ENCODE measurements at places on chromosomes 1 and 21.
A peak's percentile ranks its signal among the peaks of the same experiment; 100 is the strongest.

- no peak for DNase-seq
Measured at GRCh38 chr1:17123196-17124045, 4.2 kb upstream of the PADI2 start.

GRCh38 chr1:167713330-167714081, 8.3 kb upstream of the MPZL1 start:
- no peak for DNase-seq

DNA sequence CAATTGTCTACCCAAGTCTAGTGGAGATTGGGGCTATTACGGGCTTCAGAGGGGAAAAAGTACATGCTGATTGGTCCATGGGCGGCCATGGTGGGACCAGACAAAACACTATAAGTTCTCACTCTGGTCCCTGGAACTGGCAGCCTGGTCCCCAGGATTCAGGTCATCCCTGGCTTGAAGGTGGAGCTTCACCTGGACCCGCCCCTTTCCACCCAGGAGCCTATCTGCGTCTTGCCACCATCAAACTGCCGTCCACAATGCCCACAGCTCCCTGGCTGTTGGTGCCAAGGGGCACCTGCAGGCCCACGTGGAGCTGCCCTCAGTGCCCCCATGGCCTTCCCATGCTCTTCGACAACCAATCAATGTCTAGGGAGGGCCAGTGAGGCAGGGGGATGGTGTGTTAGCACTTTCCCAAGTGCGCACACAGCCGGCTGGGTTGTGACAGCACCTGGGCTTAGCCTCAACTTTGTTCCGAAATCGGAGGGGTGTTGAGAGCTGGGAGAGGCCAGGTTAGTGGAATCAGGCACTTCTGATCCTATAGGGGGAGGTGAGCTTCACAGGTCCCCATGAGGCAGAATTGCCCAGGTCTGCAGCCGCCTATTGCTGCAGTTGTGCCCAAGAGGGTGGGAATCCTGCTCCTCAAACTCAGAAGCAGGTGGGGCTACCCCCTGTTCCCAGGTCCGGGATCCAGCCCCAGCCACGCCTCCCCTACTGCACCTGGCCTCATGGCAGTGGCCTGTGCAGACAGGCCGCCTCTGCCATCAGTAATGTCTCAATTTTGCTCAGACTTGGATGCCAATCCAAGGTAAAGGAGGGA, 1369.4 kb upstream of the PRMT6 start:
- no peak for DNase-seq

GRCh38 chr1:40184193-40184592, 23.0 kb downstream of the RLF start:
- no peak for DNase-seq

DNA sequence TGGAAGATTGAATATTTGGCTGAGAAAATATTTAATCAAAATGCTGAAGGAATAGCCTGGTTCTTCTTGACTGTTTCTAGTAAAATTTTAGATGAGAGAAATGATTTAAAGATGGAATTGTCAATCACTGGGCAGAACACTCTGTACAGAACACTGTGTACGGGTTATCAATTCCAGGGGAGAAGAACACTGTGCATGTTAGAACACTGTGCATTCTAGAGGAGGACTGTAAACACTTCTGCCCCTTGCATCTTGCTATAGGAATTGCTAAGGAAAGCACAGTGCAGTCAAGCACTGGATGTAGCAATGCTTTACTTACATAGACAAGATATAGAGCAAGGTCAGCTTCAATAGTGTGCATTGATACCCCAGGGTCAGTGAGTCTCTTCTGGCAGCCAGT, 98.7 kb downstream of the RWDD3 start:
- no peak for DNase-seq

DNA sequence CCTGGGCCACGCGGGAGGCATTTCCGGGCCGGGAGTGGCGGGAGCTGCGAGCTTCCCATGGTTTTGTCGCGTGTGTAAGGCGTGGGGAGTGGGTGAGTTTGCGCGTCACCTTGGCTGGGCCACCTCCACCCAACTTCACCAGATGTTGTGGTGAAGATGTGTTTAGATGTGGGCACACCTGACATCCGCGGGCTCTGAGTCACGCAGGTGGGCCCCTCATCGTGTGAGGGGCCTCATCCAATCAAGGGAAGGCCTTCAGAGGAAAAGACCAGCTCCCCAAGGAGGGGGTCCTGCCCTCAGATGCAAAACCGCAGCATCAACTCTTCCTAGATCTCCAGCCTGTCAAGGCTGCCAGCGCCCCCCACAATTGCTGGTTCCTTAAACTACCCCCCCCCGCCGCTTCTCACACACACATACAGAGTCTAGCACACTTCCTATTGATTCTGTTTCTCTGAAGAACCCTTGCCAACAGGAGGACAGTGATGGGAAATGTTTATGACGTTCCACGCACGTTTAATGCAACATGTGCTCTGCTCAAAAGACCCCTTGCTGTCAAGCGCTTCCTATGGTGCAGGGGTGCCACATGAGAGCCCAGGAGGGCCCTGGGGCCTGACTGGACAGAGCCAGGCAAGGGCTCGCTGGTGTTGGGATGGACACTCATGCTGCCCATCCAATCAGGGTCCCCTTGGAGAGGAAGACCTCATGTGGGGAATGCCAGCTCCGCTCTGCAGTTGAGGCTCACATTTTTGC, 11.9 kb downstream of the ACTRT2 start:
- DNase-seq, result no peak

DNA sequence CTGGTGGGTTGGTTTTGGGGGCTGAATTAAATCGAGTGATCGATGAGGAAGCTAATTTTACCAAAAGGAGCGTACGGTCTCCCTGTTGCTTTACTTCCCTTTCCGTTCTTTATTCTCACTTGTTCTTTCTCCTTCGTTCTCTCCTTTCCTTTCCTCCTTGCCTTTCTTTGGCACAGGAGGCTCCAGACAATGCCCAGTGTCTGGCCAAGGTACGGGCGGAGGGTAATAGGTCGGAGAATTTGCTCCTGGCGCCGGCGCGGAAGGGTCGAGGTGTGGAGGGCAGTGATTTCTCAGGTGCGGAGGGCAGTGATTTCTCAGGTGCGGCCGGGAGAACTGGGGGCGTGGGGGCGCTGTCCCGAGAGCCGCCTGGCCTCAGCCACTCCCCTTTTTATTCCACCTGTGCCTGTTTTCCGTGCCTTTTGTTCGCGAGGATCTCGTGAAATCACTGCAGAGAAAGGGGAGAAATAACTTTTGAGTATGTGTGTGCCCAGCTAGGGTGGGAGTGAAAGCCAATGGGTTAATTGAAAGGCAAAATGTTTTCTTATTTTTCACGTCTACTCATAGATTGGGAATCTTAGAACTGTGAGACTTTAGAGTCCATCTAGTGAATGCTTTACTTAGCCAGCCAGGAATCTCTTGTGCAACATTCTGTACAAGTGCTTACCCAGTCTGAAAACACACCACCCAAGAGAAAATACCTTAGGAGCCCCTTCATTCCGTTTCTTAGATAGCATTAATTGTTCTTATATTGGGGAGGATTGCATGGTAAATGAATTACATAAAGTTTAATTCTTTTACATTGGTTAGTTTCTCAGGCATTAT, 1.3 kb downstream of the FNBP1L start:
- DNase-seq, result no peak

GRCh38 chr1:5953386-5953785, 38.8 kb downstream of the NPHP4 start:
- no peak for DNase-seq

DNA sequence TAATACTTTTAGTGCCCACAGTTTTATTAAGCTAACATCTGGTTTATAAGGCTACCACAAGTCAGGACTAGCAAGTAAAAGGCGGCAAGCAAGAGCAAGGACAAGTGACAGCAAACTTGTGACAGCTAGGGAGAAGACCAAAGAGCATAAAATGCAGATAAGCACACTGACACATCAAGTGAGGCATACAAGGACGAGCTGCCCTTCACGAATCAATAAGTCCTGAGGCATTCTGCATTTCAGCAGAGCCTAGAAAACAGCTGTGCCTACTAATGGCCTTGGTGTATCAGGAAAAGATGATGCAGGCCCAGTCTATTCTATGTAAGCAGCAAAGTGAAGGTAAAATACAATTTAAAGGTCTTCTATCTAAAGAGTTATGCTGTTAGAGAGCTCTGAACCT, 74.8 kb downstream of the KRTAP19-8 start:
- DNase-seq, result no peak

DNA sequence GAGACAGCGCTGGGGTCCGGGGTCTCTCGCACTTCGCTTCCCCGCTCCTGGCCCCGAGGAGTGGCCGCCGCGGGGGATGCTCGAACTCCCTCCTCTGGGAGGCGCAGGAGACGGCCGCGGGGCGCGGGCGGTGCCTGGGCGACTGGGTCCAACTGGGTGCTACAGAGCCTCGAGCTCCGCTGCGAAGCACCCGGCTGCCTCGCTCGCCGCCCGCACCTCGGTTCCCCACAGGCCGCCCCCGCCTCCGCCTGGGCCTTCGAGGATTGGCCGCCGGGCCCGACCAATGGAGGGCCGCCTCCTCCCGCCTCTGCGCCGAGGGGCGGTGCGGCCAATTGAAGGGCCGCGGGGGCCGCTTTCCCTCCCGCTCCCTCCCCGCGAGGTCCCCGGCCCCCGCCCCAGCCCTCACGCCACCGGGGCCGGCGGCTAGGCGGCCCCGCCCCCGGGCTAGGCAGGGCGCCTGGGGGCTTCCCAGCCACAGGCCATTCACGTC, at the start of gene CNN3:
Gene CNN3, minus strand, starts transcription at position 196 of the 490 bp plus-strand sequence. CDS start 216 bp downstream, outside the sequence.
- DNase-seq, result peak; percentile 26

DNA sequence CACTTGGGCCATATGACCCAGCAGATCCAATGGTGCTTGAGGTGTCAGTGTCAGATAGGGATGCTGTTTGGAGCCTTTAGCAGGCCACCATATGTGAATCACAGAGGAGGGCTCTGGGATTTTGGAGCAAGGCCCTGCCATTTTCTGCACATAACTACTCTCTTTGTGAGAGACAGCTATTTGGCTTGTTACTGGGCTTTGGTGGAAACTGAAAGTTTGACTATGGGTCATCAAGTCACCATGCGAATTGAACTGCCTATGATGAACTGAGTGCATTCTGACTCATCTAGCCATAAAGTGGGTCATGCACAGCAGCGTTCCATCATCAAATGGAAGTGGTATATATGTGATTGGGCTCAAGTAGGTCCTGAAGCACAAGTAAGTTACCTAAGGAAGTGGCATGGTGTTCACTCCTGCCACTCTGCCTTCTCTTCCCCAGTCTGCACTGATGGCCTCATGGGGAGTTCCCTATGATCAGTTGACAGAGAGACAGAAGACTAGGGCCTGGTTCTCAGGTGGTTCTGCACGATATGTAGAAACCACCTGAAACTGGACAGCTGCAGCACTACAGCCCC, 447.3 kb downstream of the AGBL4 start:
- DNase-seq, result no peak

GRCh38 chr1:63877021-63877767, 103.4 kb downstream of the ROR1 start:
- no peak for DNase-seq

GRCh38 chr1:204345438-204345841, 14.3 kb downstream of the PLEKHA6 start:
- no peak for DNase-seq

DNA sequence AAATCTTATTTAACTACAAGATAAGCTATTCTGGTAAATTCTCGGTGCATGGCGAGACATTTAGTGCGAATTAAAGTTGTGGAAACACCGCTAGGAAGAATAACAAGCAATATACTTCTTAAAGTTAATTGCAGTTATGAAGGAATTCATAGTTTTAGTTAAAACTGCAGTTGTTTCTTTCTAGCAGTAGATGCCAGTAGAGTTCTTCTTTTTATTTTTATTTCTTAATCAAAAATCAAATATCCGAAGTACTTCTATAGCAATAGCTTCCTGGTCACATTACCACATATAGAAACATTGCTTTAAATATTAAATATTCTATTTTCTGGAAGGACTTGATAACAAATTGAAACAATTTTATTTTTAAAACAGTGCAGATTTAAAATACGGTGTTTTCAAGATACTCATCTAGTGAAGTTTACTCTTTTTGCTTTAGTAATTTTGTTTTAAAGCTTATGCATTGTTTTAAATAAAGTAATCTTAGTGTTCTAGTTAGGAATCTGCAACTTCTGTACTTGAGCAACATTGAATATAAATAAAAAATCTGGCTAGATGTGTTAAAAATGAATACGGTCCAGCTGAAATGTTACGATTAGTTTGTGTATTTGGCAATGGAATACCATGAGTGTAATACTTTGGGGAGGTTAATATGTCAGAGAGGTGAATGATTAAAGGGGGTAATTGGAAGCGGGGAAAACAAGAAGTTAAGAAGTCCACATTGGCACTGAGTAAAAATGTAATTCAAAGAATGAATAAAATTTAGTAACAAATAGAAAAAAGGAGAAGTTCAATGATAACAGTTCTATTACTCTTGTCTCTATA, 2.7 kb upstream of the PRKACB start:
- DNase-seq, result no peak

DNA sequence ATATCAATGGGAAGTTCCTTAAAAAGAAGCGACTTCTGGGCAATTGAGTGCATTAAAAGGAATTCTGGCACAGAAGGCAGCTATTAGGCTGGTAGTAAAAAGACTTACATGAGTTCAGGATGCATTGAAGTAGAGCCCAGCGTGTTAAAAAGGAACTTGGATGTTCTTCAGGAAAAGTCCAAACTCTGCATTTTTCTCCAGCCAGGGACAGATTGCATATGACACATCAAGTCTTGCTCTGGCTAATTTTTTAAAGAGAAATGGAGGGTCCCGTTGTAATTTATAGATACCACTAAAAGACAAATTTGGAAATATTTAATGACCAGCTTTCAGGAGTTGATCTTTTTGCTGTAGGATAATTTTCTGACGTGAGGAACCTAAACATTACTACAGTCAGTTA, 1.2 kb downstream of the TPRG1L start:
- no peak for DNase-seq

- no peak for DNase-seq
Measured at GRCh38 chr1:66599899-66600737, 66.2 kb downstream of the SGIP1 start.

DNA sequence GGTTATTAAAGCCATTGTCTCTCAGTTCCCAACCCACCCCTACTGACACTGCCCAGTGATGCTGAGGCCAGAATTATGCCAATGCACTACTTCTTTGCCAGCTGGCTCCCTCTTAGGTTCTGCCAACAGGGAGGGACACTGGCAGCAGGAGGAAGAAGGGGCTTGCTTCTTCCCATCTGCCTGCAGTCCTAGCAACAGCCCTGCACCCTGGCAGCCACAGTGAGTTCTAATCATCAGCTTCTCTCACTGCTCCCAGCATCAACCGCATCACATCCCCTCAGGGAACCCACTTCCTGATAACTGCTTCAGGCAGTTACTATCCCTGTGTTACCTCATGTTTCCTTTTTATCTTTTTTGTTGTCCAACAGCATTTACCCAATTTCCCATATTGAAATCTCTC, 86.2 kb downstream of the UBR4 start:
- no peak for DNase-seq

- DNase-seq, result no peak
Measured at GRCh38 chr1:206930210-206930798, 8.6 kb upstream of the FCMR start.

DNA sequence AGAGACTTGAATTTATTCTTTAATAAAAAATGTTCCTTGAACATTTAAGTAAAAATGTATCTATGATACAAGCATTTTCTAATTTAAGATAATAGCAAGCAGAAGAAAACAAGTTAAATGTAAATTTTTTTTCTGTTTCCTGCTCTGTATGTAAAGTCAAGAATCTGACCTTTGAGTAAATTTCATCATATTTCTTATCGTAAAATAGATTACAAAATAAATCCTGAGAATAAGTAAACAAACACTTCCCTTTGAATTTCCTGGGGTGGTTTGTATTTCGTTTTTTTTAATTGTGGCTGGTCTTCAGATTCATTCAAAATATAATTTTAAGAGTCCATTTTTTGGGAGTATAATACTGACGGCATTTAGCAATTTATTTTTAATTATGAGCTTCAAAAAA, 77.6 kb downstream of the POU2F1 start:
- no peak for DNase-seq

GRCh38 chr1:109963864-109964263, 20.7 kb upstream of the AHCYL1 start:
- no peak for DNase-seq
